Activated CD4-positive, alpha-beta T cell treated with anti-CD3 and anti-CD28 coated beads for 48 hours (primary cell): ENCODE measurements at places on chromosomes 7 and 10.
A peak's percentile ranks its signal among the peaks of the same experiment; 100 is the strongest.

- DNase-seq: no peak
Observed at GRCh38 chr10:121332829-121333765, 265.1 kb downstream of the FGFR2 start.

GRCh38 chr7:84497873-84498272 is 303.3 kb upstream of the SEMA3A start:
- no peak for DNase-seq

GRCh38 chr10:71382757-71383156 is 14.0 kb upstream of the CDH23 start:
- DNase-seq: no peak

DNA sequence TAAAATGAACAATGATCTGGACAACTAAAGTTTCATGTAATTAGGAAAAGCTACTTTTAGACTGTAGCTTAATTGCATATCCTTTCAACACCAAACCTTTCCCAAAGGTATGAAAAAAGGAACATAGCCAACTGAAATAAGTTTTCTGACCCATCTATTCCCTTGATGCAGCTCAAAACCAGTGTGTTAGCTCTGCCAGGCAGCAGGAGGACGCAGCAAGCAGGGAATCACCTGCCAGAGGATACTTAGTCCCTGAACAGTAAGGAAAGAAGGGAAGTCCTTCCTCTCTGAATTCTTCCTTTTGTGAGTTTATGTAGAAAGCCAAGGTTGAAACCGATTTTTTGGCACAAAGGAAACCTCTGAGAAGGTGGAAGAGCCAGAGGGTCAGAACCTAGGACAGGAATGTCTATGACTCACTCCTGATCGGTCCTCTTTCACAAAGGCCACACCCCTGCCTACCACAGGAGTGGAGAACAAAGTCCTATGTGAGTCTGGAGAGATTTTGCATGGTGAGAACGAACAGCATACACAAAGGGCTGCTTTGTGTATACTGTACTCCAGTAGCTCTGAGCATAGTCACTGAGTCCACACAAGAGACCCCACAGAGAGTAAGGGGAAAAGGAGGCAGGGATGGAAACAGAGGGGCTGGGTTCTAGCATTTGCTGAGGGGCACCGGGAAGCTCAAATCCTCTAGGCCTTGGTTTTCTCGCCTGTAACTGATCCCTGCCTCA is 68.8 kb upstream of the GSDME start:
- DNase-seq: no peak

- no peak for DNase-seq
Observed at GRCh38 chr7:120990468-120991118, 2.1 kb downstream of the CPED1 start.

- DNase-seq: peak; percentile 27
Observed at GRCh38 chr10:103709341-103709920, 145.9 kb downstream of the SH3PXD2A start.

DNA sequence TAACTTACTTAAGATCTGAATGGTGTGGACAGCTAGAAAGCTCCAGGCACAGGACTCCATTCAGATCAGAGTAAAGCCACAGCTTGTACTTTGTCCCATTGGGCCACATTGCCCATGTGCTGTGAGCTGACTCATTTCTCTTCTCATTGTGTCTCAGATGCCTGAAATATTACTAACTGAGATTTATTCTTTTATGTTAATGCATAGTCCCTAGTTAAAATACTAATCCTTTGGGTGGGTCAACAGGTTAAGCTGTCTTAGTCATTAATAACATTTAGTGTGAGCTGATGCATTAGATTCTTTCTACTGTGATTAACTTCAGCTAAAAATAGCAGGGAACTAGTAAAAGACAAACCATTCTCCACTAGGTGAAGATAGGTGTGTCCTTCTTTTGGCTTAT is 104.7 kb upstream of the ARMC3 start:
- DNase-seq: no peak

DNA sequence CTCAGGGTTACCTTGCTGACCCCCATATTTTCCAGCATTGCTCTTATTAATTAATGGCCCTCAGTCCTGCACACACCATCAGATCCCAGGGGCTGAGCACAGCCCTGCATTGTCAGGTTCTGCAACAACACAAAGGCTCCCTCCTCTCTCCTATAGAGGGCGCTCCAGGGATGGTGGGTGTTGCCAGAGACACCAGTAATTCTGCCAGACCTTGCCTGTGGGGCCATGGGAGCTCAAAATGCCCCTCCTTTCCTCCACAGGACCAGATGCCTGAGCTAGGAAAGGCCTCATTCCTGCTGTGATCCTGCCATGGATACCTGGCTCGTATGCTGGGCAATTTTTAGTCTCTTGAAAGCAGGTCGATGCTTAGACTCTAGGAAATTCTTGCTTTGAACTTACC is 42.8 kb upstream of the PRSS58 start:
- peak; percentile 70 for DNase-seq

- no peak for DNase-seq
Observed at GRCh38 chr7:22542254-22542653, 42.3 kb upstream of the STEAP1B start.

- DNase-seq: no peak
Observed at GRCh38 chr10:88129013-88129412, 265.6 kb downstream of the PTEN start.

GRCh38 chr7:111594602-111595001 is 32.3 kb upstream of the IMMP2L start:
- no peak for DNase-seq

- peak; percentile 78 for DNase-seq
Observed at GRCh38 chr7:2405601-2406345, 2.4 kb downstream of the CHST12 start.

- DNase-seq: no peak
Observed at GRCh38 chr10:91341686-91342085, 68.5 kb upstream of the HECTD2 start.

DNA sequence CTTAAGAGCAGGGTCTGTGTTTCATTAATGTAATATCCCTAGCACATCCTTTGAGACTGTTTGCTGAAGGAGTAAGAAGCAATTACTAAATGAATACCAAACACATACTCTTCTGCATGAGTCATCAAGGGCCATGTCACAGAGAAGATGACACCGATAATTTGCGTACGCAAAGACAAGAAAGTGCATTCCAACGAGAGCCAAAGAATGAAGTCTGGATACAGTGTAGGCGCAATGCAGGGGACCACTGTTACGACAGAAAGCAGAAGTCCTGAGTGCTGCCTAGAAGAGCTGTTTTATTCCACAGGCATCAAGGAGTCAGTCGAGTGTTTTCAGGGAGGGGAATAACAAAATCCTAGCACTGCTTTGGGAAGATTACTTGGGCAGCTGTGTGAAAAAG is 62.7 kb downstream of the VPS41 start:
- DNase-seq: no peak

GRCh38 chr7:154598396-154598795 is 404.5 kb downstream of the PAXIP1 start:
- no peak for DNase-seq

DNA sequence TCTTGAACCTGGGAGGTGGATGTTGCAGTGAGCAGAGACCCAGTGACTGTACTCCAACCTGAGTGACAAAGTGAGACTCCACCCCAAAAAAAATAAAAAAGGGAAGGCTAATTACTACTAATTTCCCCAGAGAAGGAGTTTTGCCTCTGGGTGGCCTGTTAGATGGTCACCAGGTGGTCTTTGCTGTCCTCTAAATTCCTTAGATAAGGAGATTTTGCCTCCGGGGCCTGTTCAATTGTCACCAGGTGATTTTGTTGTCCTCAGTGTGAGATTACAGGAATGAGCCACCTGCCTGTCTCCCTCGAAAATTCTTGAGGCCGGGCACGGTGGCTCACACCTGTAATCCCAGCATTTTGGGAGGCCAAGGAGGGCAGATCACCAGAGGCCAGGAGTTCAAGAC is 24.4 kb upstream of the ZMIZ2 start:
- DNase-seq: no peak

DNA sequence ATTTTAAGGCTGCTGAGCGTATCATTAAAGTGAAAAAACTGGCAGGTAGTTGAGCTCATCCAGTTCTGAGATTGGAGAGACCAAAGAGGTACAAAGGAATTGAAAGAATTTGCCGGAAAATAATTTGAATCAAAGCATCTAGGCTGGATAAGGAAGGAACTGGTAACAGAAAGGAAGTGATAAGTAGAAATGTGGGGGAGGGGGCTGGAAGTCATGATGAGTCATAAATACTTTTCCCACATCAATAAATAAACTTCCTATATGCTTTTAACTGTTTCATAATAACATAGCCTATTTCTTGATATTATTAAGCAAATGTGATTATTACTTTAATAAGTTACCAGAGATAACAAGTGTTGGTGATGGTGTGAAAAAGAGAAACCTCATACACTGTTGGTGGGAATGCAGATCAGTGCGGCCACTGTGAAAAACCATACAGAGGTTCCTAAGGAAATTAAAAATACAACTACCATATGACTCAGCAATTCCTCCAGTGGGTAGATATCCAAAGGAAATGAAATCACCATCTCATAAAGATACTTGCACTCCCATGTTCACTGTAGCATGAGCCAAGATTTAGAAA is 27.0 kb downstream of the ZNF438 start:
- DNase-seq: no peak

DNA sequence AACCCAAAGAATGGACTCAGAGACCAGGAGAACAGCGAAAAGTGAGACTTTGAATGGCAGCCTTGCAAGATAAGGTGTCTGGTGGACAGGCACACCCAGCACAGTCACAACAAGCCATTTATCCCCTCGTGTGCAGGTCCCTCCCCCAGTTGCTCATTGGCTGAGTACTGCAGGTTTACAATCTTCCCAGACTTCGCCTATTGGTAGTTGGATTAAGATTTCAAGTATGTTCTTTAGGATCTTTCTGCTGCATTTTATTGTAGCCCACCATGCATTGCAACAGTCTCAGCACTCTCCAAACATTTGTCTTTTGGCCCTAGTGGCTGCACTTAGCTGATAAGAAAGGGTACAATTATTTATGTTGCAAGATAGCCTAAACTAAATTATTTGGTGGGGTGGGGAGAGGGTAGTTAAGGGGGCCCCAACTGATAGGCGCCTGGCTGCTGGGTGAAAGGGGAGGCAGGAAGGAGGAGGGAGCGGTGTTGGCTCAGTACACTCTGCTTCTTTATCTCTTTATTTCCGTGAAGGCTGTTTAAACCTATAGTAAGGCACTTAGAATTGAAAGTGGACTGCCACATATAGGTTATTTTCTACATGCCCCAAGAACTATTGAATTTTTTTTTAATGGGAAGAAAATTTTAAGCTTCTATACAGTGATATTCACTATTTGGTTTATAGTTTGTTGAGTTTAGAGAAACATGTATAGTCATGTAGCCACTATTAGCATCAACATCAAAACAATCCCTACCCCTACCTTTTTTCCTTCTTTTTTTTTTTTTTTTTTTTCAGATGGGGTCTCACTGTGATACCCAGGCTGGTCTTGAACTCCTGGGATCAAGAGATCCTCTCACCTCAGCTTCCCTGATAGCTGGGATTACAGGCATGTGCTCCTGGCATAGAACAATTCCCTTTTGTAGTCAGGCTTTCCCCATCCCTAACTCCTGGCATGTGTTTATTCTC is 54.2 kb downstream of the GUSB start:
- DNase-seq: no peak

DNA sequence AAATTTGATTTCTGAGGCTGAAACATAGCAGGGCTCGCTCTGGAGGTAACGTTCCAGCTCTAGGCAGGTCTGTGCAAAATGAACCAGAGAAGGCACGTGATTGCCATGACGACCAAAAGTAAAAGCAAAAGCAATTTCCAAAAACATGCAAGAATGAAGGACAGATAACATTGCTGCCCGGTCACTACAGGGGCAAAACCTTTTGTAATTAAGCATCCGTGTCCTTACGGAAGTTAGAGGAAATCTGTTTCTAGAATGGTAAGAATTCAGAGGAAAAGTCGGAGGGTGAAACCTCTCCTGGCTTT is 2.9 kb downstream of the KLF6 start:
- DNase-seq: peak; percentile 40

DNA sequence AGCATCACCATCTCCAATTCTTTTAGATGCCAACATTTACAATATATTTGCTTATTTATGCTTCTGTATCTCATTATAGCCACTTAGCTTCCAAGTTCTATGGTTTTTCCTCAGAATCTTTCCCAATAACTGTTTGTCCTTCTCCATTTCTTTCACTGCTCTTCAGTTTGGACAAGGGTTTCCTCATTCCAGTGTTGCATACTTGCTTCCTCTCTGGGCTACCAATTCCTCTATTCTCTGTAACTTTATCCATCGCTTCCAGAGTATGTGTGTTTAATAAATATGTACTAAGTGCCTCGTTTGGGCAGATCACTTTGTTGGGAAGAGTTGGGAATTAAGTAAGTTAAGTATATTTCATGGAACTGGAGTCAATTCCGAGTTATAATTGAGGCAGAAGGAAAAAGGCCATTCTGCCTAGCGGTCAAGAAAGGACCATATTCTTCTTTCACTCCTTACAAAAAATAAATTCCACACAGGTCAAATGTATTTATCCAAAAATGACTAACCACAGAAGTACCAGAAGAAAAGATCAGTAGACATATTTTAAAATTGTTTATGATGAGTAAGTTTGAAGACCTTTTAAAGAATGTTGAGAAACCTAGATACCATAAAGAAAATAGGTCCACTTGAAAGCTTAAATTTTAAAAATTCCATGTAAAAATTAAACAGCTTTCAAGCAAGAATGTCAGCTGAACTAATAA is 10.8 kb downstream of the STAMBPL1 start:
- DNase-seq: no peak

DNA sequence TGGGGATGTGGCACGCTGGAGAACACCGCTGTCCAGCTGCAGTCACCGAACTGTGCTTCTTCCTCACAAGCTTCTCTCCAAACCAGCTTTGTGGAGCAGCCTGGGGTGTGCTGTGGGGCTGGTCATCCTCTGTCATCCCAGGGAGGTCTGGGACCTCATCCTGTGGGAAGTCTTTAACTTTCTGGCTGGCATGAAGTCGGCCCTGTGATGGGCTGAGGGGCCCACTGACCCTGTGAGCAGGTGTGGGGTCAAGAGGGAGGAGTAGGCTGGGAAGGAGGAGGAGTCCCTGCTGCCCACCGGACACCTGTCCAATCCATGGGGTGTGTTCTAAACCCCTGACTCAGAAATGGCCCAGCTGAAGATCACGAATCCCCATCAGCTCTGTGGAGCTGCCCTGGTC is 136.2 kb upstream of the SHH start:
- DNase-seq: no peak

DNA sequence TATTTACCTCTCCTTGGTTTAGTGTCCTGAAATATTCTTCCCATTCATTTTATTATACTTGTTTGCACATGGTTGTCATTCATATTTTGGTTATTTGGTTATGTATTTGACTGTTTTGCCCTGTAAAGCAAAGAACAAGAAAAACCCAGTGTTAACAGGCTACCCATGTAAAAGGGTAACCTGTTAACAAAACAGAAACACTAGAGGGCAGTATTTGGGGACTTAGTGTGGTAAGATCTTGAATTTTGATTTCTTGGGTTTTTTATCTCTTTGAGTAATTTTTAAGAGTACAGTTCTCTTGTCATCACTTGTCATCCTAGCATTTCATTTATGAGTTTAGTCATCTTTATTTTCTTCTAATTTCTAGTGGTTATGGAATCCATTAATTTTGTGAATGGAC is 51.3 kb downstream of the POLL start:
- no peak for DNase-seq

DNA sequence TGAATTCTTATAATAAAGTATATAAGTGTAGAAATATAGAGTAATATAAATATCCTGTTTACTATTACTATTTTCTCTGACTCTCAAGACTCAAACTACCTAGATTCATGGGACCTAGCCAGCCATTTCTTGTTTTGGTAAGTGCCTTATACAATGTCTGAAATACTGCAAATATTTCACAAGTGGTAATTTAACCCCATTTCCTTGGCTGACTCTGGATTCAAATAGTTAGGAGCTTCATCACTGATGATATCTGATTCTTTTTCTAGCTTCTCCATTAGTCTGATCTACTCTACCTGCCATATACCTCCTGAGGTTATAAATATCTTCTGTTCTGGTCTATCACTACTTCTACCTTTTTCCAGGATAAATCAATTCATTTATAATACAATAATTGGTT is 6.4 kb upstream of the RALA start:
- DNase-seq: no peak
